ENCODE measurements at places on chromosomes 3 and 15. TPM values are rescaled to one million over a fixed set of nuclear protein-coding genes. Genes with fewer than 3 reads are reported as not detected.
A peak's percentile ranks its signal among the peaks of the same experiment; 100 is the strongest.

GOLGA6L2 gene
- not detected for total RNA-seq

SOX14 gene
- 0.23 TPM for total RNA-seq

PIGZ gene
- not detected for total RNA-seq

DNA sequence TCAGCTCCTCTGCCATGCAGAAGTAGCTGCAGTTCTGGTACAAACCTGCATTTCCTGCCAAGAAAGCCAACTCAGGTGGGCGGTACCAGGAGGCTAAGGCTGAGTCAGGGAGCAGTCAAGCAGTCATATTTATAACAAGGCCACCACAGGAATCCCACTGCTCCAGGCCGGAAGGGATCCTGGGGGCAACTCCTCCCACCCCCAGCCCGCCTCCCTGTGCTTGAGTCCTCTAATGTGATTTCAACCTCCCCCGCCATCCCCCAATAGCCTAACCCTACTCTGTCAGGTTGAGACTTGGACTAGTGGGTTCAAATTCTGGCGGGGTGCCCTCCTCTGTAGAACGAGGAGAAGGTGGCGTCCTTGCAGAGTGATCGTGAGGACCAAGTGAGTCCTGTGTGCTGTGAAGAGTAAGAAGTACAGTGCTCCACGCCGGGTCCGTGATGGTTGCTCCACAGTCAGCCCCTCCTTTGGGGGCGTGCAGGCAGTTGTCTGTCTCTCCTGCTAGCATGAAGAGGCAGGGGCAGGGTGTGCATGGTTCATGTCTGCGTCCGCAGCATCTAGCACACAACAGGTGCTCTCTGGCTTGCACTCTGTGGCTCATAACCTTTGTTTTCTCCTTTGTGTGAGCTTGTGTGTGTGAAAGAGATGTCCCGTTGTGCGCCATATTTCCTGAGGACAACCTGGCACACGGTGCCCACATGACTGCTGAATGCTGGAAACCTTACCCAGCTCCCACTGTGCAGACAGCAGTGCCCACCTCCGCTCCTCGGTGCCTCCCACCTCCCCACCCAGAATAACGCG lies 78.3 kb downstream of the SMAD6 start:
- DNase-seq = no peak

CHP1 gene
- 109 TPM for total RNA-seq

GRCh38 chr3:127170814-127171213 lies 22.1 kb upstream of the PRR23E start:
- no peak for DNase-seq

DNA sequence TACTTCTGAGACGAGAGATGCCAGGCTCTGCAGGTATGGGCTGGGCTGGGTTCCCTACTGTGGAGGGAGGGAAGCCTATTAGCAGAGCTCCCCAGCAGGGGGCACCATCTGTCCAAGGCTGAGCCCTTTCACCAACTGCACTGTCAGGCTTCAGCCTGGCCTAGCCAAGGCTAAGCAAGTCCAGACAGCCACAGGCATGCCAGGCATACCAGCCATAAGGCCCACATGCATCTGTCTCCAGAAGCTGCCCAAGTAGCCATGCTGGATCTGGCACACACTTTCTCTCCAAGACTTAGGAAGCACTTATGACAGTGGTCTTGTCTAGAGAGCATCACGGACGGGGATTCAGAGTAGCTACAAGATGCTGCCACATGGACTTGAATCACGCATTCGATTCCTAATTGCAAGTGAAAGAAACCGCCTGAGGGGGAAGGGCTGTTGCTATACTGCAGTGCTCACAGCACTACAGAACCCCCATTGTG lies 28.3 kb downstream of the RUVBL1 start:
- peak; percentile 88 for DNase-seq

- DNase-seq = no peak
These were observed 177.2 kb upstream of the THBS1 start for GRCh38 chr15:39403640-39404117.

GRCh38 chr3:156488767-156489166 lies 66.2 kb downstream of the SSR3 start:
- DNase-seq = no peak

DNA sequence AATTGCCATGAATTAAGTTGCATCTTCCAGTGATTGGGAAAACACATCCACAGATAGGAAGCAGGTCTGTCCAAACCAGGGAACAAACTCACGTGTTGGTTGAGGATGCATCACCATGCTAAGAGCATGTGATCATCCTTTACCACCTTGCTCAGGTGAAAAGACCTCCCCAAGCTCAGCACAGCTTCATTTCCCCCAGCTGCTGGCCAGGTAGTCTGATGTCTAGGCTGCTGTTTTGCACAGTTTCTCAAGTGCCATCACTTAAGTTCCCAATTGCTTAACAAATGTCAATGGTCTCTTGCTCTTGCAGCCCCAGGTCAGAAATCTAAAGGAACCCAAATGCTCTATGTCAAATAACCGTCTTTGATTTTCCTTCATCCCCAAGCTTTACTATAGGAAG lies 34.2 kb downstream of the WNT5A start:
- DNase-seq = no peak

CATSPER2 gene
- total RNA-seq = 4.4 TPM

- DNase-seq = no peak
These were observed 78.4 kb downstream of the NR2E3 start for GRCh38 chr15:71888797-71889196.

Data from GM23338 (cell line).